ENCODE measurements at places on chromosomes 3 and 15. TPM values are rescaled to one million over a fixed set of nuclear protein-coding genes. Genes with fewer than 3 reads are reported as not detected.

Gene CACNA2D3
- 10.0 TPM for total RNA-seq

Gene FRMD5
- total RNA-seq = 43.8 TPM

DNA sequence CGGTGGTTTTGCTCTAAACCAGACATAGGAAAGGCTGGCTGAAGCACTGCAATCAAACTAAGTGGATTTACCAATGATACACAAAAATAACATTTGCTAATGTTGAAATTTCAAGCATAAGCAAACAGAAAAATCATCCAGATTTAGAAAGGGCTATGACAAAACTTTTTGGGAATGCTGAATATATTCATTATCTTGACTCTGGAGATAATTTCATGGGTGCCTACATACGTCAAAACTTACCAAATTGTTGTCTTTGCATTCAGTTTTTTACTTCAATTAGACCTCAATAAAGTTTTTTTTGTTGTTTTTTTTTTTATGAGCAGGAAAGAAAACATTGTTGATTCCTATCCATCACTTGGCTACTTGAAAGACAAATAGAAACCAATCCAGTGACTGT is 140.8 kb downstream of the NR2E3 start:
- no peak for DNase-seq

GRCh38 chr3:25664812-25665314 is at the start of gene TOP2B:
TSS of gene TOP2B (minus strand) at chr3:25664907. CDS start at chr3:25664297, 610 bp downstream.
- peak; percentile 97 for DNase-seq

Gene IL20RB
- 1.8 TPM for total RNA-seq

GRCh38 chr15:70140543-70141375 is 43.0 kb upstream of the TLE3 start:
- DNase-seq = no peak

- DNase-seq = no peak
These were observed 359.6 kb downstream of the NTRK3 start for GRCh38 chr15:87896936-87897335.

DNA sequence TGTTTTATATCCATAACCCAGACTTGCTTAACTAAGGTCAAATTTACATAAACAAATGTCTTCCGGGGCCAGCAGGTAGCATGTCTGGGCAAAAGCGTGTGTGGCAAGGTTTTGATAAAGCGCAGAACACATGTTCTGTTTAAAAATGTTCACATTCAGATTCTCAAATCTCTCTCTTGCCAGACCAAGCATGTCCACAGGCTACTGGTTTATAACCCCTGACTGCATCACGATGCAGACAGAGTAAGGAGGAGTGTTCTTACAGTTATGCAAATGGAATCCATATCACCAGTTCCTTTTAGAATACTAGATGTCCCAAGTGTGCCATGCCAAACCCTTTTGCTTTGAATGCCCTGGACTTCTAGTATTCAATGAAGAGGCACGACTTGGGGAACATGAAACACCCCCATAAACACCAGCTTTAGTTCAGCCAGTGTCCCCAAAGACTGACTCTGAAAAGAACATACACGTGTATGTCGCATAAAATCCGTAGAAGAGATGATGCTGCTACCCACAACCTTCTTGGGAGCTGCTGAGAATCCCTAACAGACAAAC is 412.0 kb downstream of the CNTN4 start:
- no peak for DNase-seq

DNA sequence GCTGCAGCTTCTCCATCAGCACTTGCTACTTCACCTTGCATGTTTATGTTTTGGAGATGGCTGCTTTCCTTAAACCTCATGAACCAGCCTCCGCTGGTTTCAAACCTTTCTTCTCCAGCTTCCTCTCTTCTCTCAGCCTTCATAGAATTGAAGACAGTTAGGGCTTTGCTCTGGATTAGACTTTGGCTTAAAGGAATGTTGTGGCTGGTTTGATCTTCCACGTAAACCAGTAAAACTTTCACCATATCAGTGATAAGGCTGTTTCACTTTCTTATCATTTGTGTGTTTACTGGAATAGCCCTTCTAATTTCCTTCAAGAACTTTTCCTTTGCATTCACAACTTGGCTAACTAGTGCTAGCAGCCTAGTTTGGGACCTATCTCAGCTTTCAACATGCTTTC is 11.7 kb upstream of the GNAT1 start:
- DNase-seq = no peak

Gene EXD1
- total RNA-seq = not detected

DNA sequence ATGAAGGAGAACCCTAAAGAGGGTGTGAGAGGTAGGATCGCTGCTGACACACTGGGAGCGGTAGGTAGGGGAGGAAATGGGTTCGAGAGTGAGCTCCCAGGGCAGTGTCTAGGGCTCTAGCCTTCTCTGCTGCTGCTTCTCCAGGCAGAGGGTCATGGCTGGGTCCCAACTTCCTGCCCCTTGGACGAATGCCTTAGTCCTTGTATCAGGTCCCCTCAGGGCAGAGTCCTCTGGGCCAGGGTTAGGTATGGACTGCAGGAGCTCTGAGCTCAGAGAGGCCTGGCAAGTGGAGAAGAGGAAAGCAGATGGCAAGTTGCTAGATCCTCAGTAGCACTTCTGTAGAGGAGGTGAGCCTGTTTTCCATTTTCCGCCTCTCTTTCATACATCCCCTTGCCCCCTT is 2.9 kb downstream of the CORO2B start:
- peak; percentile 7 for DNase-seq

Gene NUP210
- total RNA-seq = 2.4 TPM

Gene ARL14
- total RNA-seq = not detected

DNA sequence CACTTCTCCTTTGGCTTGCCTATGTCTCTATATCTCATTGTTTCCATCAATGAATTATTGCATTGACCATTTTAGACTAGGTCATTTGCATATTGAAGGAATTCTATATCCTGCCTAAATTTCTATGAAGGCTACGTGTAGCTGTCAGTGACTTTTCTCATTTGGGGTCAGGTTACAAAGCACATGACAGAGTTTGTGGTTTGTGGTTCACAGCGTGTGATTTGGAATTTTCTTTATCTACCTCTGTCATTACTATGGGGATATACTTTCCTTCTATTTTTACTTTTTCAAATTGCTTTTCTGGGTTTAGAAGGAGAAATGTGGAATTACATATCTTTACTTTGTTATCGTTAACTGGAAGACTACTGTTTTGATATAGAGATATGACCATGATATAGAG is 317.3 kb upstream of the CFAP20DC start:
- DNase-seq = no peak

DNA sequence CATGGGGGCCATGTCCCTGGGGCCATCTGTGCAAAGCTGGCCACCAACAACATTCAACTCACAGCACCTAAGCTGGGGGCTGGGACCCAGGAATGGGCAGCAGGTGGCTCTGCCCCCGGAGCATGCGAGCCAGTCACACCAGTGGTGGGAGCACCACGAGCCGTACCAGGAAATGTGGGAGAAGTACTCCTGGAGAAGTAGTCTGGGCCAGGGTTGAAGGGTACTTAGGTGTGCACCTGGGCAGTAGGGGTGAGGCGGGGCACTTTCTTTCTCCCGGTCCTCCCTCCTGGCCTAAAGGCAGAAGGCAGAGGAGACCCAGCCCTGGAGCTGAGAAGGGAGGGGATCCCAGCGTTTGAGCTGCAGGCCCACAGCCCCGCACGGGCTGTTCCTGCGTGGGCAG is 94.2 kb downstream of the PLXNA1 start:
- peak; percentile 3 for DNase-seq

DNA sequence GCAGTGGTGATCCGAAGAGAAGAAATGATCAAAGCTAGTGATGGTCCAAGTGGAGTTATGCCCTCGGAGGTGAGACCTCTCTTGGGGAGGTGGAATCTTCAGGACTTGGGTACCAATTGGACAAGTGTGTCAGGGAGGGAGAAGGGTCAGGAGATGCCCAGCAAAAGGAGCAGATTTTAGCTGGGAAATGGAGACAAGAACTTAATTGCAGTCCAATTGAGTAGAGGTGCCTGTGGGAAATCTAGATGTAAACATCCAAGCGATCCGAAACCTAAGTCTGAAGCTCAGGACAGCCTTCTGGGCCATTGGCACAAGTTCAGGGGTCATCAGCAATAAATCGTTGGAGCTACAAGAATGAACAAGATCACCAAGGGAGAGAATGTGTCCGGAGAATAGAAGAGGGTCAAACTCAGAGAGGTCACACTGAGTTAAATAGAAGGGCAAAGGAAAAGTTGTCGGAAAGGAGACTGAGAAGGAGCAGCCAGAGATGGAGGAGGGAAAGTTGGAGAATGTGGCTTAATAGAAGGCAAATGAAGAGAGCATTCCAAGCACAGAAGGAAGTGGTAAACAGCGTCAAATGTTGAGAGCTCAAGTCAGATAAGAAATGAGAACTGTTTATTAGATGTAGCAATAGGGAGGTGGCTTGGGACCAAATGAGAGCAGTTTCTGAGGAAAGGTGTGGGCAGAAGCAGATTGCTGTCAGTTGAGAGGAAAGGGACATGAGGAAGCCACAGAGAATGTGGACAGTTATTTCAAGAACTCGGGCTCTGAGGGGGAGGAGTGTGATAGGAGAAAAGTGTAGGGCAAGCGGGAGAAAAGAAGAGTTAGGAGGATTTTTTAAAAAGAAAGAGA is 64.2 kb upstream of the FNDC3B start:
- no peak for DNase-seq

Gene ISLR
- 1.2 TPM for total RNA-seq

Gene IGDCC3
- 342 TPM for total RNA-seq

- no peak for DNase-seq
These were observed 42.5 kb upstream of the RFX7 start for GRCh38 chr15:56286213-56286612.

DNA sequence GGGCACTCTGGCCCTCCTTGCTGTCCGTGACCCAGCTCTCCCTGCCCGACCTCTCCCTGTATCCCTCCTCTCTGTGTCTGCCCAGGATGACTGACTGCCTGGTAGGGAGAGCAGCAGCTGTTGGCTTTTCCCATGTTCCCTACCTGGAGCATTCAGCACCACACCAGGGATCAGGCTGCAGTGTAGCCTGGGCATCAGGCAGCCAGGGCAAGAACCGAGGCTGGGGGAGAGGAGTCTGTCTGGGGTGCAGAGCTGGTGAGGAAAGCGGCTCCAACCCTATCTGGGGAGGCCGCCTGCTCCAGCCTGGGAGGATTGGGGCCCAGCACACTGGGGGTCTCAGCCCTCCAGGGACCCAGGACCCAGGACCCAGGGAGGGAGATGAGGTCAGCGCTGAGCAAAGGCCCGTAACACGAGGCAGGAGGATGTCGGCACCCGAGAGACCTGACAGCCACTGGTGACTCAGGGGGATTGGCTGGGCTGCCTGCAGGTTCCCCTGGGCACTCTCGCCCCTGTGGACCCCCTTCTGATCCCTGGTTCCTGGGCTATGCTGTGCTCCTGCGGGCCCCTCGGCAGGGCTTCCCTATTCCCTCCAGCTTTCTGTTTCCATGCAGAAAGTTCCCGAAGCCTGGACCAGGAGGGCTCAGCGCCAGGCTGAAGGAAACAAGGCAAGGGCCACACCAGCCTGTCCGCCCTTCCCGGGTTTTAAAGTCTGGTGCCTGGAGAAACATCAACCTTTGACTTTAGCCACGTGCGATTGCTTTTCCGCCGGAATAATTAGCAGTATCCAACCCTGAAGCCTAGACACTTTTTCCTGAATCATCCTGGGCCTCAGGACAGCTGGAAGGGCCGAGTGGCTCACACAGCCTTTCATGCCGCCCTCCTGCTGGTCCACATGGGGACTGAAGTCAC is 128.2 kb upstream of the MEF2A start:
- peak; percentile 13 for DNase-seq

GRCh38 chr15:55587321-55588069 is 650 bp downstream of the PYGO1 start:
- DNase-seq = peak; percentile 62

- no peak for DNase-seq
These were observed 24.9 kb downstream of the EMC7 start for GRCh38 chr15:34076785-34077184.

DNA sequence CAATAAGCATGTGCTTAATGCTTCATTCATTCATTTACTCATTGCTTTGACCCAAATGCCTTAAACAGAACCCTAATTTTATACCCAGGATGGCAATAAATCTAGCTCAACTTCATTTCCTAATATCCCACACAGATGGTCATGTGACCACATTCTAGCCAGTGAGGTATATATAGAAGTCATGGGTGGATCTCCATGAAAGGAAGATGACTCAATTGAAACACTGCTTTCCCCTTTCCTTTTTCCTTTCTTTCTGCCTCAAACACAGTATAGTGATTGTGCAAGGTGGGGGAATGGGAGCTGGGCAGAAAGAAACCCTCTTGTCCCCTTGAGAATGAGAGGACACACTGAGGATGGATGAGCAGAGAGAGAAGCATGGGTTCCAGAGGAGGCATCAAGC is 183.5 kb upstream of the PRICKLE2 start:
- DNase-seq = no peak

DNA sequence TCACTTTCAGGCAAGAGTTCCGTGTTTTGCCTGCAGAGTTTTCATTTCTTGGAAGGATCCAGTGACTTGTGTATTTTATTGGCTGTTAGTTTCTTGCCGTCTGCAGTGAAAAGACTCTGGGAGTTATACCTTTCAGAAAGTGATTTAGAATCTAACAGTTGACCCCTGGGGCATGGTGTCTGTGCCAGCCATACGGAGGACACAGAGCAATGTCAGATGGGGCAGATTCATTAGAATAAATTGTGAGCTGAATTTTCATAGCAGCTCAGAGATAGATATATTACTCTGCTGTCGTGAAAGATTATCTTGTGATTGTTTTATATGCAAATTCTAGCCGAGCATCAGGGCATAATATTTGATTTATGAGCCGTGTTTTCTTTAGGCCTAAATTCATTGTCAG is 131.6 kb downstream of the SV2B start:
- DNase-seq = no peak

DNA sequence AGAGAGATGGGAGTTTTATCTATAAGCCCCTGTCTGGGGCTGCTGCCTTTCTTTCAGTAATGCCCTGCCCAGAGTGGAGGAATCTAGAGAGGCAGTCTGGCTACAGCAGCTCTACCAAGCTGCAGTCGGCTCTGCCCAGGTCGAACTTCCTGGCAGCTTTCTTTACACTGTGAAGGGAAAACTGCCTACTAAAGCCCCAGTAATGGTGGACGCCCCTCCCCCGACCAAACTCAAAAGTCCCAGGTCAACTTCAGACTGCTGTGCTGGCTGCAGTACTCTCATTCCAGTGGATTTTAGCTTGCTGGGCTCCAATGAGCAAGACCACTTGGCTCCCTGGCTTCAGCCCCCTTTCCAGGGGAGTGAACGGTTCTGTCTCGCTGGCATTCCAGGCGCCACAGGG is 65.9 kb upstream of the RARB start:
- DNase-seq = no peak

DNA sequence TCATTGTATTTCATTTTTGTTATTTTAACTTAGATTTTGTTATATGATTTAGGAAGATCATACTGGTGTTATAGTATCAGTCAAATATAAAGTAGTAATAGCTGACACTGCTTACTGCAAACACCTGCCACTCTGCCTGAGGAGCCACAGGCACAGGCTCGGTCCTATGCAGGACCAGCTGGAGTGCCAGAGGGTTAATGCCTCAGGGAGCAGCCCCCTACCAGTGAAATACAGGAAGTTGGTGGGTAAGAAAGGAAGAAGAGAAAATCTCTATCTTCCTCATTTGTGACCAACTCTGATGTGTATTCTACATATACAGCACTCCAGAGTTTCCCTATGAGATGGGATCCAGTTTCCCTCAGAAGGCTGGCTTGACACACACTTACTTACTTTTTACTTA is 593.3 kb downstream of the UNC13C start:
- no peak for DNase-seq

Data from glutamatergic neuron (in vitro differentiated cells).